Dermis blood vessel endothelial cell (primary cell): ENCODE measurements at places on chromosomes 2 and 18. TPM values are rescaled to one million over a fixed set of nuclear protein-coding genes. Genes with fewer than 3 reads are reported as not detected.

COLEC12 gene
- 45.1 and 64.2 TPM in 2 replicates for total RNA-seq

DNA sequence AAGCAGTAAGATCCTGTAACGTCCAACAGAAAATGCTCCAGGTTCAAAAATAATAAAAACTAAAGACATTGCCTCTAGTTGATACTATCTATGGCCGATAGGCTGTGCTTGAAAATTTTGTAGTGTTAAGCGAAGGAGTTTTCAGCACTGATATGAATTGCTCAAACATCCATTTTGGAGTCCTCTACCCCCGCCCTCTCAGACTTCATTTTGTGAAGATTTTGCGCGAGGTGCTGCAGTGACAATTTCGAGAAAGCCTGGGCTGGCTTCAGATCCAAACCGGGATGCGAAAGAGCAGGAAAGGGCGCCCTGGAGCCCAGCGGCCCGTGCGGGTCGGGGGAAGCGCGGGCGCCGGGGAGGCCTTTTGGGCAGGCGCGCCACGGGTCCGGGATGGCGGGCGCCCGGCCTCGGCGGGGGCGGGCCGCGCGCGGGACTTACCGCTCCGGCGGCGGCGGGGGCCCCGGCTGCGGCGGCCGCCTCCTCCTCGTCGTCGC, 1.8 kb downstream of the SP3 start:
- DNase-seq, result peak; percentile 78

DNA sequence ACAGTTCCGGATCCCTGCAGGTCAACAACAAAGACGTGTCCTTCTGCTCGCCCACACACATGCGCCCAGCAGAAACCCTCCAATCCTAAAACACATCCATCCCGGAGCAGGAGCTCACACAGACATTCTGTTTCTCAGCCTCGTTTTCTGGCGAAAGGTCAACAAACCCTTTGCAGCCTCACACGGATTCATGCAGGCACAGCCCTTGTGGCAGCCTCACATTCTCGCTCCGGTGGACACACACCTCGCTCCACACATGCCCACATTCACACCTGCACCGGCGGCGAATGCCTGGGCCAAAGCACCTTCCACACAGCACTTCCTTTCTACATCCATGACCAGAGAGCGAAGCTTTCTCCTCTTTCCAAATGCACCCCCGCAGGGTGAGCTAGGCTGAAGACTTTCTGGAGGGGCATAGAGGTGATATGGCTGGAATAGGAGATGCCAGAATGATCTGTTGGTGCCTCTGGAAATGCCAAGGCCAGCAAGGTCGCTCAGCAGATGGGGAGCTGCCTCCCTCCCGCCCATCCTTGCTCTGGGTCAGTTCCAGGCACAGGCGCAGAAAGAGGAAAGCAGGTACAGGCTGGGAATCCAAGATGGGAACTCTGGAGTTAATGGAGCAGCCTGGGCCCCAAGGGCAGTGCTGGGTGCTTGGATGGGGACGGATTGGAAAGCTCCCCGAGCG, 88.8 kb downstream of the CELF4 start:
- DNase-seq, result no peak

DNA sequence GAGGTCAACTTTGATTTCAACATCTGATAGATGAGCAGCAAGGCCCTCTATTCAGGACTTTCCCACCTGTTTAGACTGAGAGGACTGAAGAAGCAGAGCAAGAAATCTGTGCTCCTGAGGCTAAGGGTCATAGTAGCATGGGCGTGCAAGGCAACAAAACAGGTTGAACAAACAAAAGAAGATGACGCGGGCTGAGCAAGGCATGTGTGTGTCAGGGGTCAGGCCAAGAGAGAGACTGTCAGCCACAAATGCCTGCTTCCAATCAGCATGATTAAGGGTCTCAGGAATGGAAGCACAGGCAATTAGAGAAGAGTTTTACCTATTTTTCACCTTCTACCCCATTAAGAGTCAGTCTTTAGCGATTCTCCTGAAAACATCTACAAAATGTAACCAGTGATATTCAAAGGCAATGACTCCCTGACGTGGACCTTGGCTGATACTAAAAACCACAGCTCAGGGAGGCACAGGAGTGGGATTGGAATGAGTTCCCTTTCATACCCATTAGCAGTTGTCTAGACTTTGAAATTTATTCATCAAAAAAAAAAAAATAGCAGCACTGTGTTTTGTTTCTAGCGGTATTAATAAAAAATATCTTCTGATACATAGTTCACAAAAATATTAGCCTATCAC, 81.9 kb downstream of the DYNAP start:
- DNase-seq, result no peak

GRCh38 chr18:14922031-14922430, 174.1 kb downstream of the ANKRD30B start:
- DNase-seq, result no peak

- peak; percentile 75 for DNase-seq
These were observed 980 bp upstream of the PDE6D start for GRCh38 chr2:231781798-231782726.

DNA sequence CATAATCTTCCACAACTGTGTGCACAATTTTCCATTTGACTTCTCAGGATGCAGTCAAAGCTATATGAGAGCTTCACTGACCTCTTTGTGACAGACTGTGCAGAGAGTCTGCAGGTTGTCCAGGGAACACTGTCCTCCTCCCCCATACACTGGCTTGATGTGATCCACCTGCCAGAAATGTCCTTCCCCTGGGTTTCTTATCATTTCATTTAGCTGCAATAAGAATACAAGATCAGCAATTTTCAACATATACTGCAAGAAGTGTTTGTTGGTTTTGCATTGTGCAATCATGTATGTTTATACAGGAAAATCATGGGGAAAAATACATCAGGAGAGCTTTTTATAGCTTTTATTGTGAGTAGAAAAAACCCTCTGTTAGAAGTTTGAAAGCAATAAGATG, 150.7 kb downstream of the RAB3GAP1 start:
- DNase-seq, result no peak

- no peak for DNase-seq
These were observed 194.9 kb upstream of the BOD1L2 start for GRCh38 chr18:56952026-56952425.
